ENCODE measurements at places on chromosomes 13 and 19. TPM values are rescaled to one million over a fixed set of nuclear protein-coding genes. Genes with fewer than 3 reads are reported as not detected.

Gene MUC16
- 0.12 TPM for total RNA-seq

Gene TOMM40
- 178 TPM for total RNA-seq

Gene KLK4
- 0.84 TPM for total RNA-seq

Gene CA11
- total RNA-seq, result 29.6 TPM

Gene SBK2
- 0.30 TPM for total RNA-seq

Gene TJP3
- 69.6 TPM for total RNA-seq

Gene PSG11
- not detected for total RNA-seq

Gene DZIP1
- total RNA-seq, result 0.17 TPM

Gene RFPL4A
- not detected for total RNA-seq

Gene HSH2D
- 21.4 TPM for total RNA-seq

Gene CCNE1
- 29.3 TPM for total RNA-seq

Gene IL4I1
- 0.71 TPM for total RNA-seq

Gene ZBTB32
- total RNA-seq, result not detected

Gene SLC6A16
- 5.0 TPM for total RNA-seq

Gene ZNF575
- 1.9 TPM for total RNA-seq

Gene C19orf85
- total RNA-seq, result 0.34 TPM

Gene SHANK1
- total RNA-seq, result 3.0 TPM

Gene SLITRK1
- not detected for total RNA-seq

Gene APOC1
- 5.1 TPM for total RNA-seq

Gene DAND5
- 0.25 TPM for total RNA-seq
